ENCODE measurements at places on chromosomes 11 and 22. TPM values are rescaled to one million over a fixed set of nuclear protein-coding genes. Genes with fewer than 3 reads are reported as not detected.

GRCh38 chr11:2256951-2257700 is 13.3 kb downstream of the ASCL2 start:
- H3K4me3 ChIP-seq: no peak overlapping the region
- peaks cover 33% of the 10 kb centered on the region for H3K27me3 ChIP-seq
- no peak for DNase-seq
- H3K27ac ChIP-seq: no peak overlapping the region

The XKR3 gene
- not detected for total RNA-seq

GRCh38 chr22:35301372-35301874 is 1.7 kb downstream of the TOM1 start:
- peak overlapping the region; percentile 75 for H3K4me3 ChIP-seq
- peak overlapping the region; percentile 99 for H3K27ac ChIP-seq
- no peaks in the 10 kb centered on the region for H3K27me3 ChIP-seq

The CBLIF gene
- not detected for total RNA-seq

DNA sequence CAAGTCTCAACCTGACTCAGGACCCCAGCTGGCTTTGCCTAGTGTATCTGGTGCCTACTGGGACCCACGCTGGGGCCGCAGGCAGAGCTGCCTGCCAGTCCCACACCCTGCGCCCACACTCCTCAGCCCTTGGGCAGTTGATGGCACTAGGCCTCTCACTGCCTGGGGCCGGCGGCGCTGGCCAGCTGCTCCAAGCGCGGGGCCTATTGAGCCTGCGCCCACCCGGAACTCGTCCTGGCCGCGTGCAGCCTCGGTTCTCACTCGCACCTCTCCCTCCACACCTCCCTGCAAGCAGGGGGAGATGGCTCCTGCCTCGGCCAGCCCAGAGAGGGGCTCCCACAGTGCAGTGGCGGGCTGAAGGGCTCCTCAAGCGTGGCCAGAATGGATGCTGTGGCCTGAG is 908.5 kb upstream of the CCDC90B start:
- H3K27ac ChIP-seq: no peak overlapping the region
- no peaks in the 10 kb centered on the region for H3K36me3 ChIP-seq
- no peaks in the 10 kb centered on the region for H3K27me3 ChIP-seq
- no peaks in the 10 kb centered on the region for H3K4me1 ChIP-seq

DNA sequence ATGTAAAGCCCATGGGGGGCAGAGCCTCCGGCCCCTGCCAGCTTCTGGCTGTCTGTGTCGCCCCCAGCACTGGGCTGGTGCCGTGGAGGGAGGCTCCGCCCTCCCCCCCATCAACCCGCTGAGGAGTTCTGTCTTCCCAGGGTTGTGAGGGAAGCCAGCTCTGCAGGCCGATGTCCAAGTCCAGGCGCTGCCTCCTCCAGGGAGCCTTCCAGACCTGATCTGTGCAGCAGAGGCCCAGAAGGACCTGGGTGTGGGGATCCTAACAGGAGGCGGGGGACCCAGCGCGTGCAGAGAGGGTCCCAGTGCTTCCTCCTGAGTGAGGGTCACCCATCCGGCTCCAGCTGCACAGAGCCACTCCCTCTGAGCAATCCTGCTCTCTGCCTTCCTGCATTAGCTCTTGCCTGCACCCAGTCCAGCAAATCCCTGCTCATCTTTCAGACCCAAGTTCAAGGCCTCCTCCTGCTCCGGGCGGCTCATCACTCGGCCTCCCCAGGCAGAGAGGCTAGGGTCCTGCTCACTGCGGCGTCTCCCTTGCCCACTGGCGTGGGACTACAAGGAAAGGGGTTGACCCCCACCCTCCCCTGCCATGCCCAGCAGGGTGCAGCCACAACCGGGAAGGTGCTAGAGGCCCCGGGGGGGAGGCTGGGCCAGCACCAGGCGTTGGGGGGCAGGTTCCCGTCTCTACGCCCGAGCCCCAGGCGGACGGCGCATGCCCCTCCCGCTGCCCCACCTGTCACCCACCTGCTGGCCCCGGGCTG is 16.4 kb downstream of the PRR33 start:
- no peaks in the 10 kb centered on the region for H3K36me3 ChIP-seq
- H3K27me3 ChIP-seq: peaks cover 32% of the 10 kb centered on the region
- peaks cover 12% of the 10 kb centered on the region for H3K4me1 ChIP-seq
- no peak for DNase-seq
- H3K27ac ChIP-seq: peak overlapping the region; percentile 68
- peak overlapping the region; percentile 30 for H3K4me3 ChIP-seq

Data from psoas muscle (tissue), 8 donors.